ENCODE measurements at places on chromosomes 1 and 21.

- no peak for DNase-seq
These were observed 88.7 kb downstream of the WDR4 start for GRCh38 chr21:42790520-42791065.

DNA sequence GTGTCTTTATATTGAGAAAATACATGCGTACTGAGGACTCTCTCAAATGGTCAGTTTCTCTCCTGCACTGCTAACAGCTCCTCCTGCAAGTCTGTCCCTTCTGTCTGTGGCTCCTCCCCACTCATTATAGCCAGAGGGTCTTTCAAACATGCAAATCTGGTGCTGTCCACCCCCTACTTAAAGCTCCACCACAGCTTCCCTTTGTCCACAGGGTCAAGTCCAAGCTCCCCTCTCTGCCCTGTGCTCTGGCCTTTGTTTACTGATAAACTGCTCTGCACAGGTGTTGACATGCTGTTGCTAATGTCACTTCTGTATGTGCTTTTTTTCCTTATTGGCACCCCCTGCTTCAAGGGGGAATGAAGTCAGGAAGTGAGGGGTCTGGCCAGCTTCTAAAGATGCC, 47.7 kb upstream of the GPR37L1 start:
- no peak for DNase-seq

DNA sequence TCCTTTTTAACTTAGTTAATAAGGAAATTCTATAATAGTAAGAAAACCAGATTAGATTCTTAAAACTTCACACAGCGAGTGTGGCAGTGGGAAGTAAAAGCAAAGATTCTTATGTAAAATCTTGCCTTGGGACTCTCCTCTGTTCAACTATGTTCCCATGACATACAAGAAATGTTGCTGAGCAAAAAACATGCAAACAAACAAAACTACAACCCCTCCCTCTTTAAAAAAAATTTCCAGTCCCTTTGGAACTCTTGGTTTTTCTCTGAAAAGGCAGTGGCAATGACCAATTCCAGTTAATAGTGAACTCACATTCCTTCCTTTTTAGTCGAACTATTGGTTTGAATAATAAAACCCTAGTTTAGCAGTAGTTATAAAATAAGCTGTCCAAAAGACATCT, 453.1 kb upstream of the ZRANB2 start:
- no peak for DNase-seq

- DNase-seq = no peak
These were observed 19.8 kb downstream of the MYOG start for GRCh38 chr1:203065986-203066385.

GRCh38 chr1:229508823-229509337, 739 bp upstream of the NUP133 start:
- DNase-seq = no peak

GRCh38 chr1:216788671-216789070, 65.4 kb upstream of the ESRRG start:
- no peak for DNase-seq

- DNase-seq = no peak
These were observed 991 bp downstream of the ANKRD35 start for GRCh38 chr1:145884675-145885074.

DNA sequence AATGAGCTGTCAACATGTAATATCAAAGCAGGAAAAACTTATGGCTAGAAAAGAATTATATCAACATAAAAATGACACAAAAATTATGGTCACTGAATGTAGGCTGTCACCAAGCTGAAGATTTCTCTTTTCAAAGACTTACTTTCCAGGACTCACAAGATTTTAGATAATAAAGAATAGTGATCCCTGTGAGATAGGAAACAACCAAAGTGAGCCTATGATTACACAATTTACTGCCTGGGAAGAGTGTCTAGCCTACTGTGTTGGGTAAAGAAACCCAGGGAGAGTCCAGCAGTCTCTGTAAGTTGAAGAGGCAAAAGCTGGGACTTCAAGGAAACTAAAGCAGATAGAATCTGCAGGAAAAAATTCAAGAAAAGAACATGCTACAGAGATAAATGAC, 20.2 kb upstream of the RGS1 start:
- no peak for DNase-seq

DNA sequence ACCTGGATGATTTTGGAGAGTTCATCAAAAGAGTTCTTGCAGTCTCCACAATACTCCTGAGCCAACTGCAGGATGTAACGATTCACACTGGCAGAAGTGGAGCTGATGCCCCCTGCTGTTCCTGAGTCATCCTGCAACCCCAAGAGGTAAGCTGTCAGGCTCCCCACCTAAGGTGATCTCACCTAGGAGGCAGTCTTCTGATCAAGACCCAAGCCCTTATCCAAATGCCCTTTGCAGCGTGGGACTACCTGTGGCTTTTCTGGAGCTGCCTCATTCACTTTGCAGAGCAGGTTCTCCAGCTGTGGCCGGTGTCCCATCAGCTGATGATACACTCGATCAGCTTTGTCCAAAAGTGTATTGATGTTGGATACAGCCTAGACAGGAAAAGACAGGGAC, 96.4 kb downstream of the UBR4 start:
- DNase-seq = no peak
